ENCODE measurements at places on chromosomes 13 and 19.
A peak's percentile ranks its signal among the peaks of the same experiment; 100 is the strongest.

- DNase-seq: no peak
Measured at GRCh38 chr19:29483641-29483920, 42.2 kb upstream of the VSTM2B start.

DNA sequence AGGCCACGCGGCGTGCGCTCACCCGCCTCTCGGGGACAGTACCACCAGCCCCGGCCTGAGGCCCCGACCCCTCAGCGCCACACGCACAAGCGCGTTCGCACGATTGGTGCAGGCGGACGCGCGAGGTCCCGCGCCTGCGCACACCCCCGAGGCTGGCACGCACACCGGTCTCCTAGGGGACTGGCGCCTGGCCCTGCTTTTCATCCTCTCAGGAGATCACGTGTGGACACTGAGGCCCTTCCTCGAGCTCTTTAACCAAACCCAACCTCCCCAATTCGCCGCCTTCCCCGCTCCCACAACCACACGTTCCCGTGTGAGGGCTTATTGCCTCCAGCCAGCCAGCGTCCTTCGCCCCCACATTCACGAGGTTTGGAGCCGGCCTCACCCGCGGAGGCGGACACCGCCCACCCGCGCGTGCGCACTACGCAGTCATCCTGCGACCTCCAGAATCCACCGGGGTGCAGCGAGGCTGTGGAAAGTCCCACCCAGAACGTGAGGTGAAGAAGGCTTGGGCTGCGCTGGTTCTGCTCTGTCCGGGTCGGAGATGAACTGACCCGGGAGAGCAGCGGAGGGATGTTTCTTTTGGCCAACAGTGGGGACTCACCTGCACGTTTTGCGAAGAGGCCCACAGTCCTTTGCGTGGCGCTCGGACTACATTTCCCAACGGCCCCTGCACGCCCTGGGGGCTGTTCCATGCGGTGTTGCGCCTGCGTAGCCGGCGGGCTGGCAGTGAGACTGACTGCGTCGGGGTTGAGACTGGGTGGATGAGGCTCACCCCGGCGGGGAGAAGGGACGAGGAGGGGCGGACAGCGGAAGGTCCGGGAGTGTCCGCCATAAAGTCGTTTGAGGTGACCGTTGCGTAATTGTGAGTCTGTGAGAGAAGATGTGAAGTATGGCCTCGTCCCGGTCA, 539 bp upstream of the ZNF667 start:
- peak; percentile 93 for DNase-seq

DNA sequence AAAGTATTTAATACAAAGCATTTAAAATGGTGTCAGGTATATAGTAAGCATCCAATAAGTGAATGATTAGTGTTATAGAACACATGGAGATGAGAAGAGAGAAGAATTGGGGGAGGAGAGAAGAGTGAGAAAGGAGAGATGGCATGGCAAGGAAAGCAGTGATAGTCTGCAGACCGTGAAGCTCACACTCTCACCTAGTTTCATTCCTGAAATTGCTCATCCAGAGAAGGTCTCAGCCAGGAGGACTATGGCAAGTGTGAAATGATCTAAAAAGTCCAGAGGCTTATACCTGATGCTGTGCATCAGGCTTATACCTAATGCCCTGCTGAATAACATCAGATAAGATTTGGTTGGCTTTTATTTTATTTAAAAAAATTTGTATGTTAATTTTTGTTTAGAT, 351.6 kb upstream of the KLF12 start:
- DNase-seq: no peak

- no peak for DNase-seq
Measured at GRCh38 chr13:58852076-58852475, 1220.5 kb downstream of the PCDH17 start.

DNA sequence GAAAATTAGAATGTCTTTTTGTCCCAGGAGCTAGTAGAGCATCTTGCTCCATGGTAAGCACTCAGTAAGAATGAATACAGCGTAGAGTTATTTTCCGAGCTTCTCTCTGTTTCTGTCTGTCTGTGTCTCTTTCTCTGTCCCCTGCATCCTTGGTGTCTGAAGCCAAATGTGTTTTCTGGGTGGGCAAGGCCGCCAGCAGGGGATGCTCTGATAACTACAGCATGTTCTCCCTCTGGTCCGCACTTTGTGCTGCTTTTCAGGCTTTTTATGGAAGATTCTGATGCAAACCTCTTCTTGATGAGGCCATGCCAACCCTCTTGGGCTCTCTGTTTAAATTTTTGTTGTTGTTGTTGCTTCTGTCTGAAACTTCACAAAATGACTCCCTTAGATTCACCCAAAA, 142.8 kb upstream of the UBL3 start:
- no peak for DNase-seq

DNA sequence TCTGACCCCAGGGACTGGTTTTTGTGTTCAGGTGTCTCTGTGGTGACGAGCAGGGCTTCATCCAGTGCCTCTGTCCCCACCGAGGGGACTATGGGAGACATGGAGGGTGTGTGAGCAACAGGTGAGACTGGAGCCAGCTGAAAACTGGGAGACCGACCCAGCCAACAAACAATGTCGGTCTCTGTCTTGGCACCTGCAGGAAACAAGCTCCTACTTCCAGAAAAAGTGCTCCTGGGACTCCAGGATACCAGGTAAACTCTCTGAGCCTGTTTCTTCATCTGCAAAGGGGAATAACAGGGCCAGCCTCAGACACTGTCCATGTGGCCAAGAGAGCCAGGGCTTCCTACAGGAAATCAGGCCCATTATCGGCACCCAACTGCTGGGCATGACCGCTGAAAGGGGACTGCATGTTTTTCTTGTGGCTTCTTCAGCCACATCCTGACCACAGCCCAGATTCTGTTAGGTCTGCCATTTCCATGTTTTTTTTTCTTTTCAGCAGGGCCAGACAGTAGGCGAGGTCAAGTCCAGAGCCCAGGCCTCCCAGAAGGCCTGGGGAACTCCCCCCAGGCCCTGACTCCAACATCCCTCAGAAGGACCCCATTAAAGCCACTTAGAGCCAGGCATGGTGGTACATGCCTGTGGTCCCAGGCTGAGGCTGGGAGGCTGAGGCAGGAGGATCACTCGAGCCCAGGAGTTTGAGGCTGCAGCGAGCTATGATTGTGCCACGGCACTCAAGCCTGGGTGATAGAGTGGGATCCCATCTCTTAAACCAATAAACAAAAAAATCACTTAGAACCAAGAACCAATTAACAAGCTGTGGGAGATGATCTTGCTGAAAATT, 836 bp upstream of the BST2 start:
- no peak for DNase-seq

DNA sequence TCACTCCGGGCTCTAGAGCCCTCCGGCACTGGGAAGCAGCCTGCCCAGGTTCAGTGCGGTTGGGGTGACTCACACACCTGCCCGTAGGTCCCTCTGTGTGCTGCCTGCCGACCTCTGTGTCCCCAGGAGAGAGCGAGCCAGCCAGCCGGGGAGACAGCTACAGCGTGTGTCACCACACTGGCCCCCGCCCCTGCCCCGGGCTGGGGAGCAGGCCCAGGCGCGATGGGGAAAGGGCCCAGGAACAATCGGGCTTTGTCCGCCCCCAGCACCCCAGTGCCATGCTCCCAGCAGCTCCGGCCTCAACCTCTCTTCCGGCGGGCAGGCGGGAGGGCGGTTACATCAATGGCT, at the start of gene KLK6:
KLK6 (minus strand) TSS at position 179 of the 348 bp plus-strand sequence. CDS start 1,487 bp downstream, outside the sequence.
- peak; percentile 90 for DNase-seq

GRCh38 chr13:60047918-60048317, 115.8 kb downstream of the DIAPH3 start:
- DNase-seq: no peak
